ENCODE measurements at places on chromosomes 5 and 9. TPM values are rescaled to one million over a fixed set of nuclear protein-coding genes. Genes with fewer than 3 reads are reported as not detected.

PLAC8L1 gene
- total RNA-seq = 0.23 TPM

SOX30 gene
- total RNA-seq = not detected

DBH gene
- not detected for total RNA-seq

NR2F1-AS1 gene
- total RNA-seq = 0.11 TPM

PAEP gene
- total RNA-seq = not detected

SLC6A3 gene
- total RNA-seq = not detected

CCL27 gene
- total RNA-seq = not detected

KIF12 gene
- total RNA-seq = 6.2 TPM

EIF4E1B gene
- total RNA-seq = not detected

LHFPL2 gene
- total RNA-seq = 14.4 TPM

SLC34A1 gene
- not detected for total RNA-seq

PRDM9 gene
- total RNA-seq = not detected

C8G gene
- total RNA-seq = not detected

SLC34A3 gene
- total RNA-seq = not detected

PSAT1 gene
- 271 TPM for total RNA-seq

PLEKHG4B gene
- total RNA-seq = under 0.01 TPM

PCBD2 gene
- total RNA-seq = 4.3 TPM

SPAAR gene
- total RNA-seq = not detected

GAS1 gene
- 3.2 TPM for total RNA-seq

ARHGAP26 gene
- total RNA-seq = 5.2 TPM

DOK3 gene
- 0.55 TPM for total RNA-seq

C9orf40 gene
- 7.1 TPM for total RNA-seq

CD14 gene
- total RNA-seq = 0.76 TPM

NTRK2 gene
- 0.16 TPM for total RNA-seq

IFNA21 gene
- total RNA-seq = not detected

WNT8A gene
- total RNA-seq = not detected

SH3TC2 gene
- total RNA-seq = 12.1 TPM

INSYN2B gene
- total RNA-seq = 5.6 TPM

DAB2IP gene
- total RNA-seq = 28.8 TPM

ARL14EPL gene
- total RNA-seq = not detected

SLC2A6 gene
- total RNA-seq = 30.5 TPM

NUDT12 gene
- 10.3 TPM for total RNA-seq

PLCXD3 gene
- not detected for total RNA-seq

CACNA1B gene
- under 0.01 TPM for total RNA-seq

CRHBP gene
- not detected for total RNA-seq

IFNA16 gene
- not detected for total RNA-seq

GABRA1 gene
- total RNA-seq = not detected

KIF20A gene
- 13.8 TPM for total RNA-seq

GABRA6 gene
- total RNA-seq = not detected

ADAMTSL1 gene
- 9.3 TPM for total RNA-seq

RNF14 gene
- 37.7 TPM for total RNA-seq

S100Z gene
- total RNA-seq = not detected

ARID3C gene
- total RNA-seq = 0.31 TPM

KCNV2 gene
- total RNA-seq = not detected

KCTD16 gene
- 0.04 TPM for total RNA-seq

SLC25A46 gene
- 40.6 TPM for total RNA-seq

LCN1 gene
- not detected for total RNA-seq

FOXD1 gene
- total RNA-seq = 6.6 TPM

PTPN3 gene
- 22.1 TPM for total RNA-seq

SEMA6A gene
- 0.11 TPM for total RNA-seq

CHSY3 gene
- total RNA-seq = 0.15 TPM

TXNDC8 gene
- total RNA-seq = not detected

PPIC gene
- total RNA-seq = 28.3 TPM

SOHLH1 gene
- not detected for total RNA-seq

All from hair follicular keratinocyte (primary cell).